CMK (cell line): ENCODE measurements at places on chromosomes 3 and 15.

GRCh38 chr3:66220066-66220465, 735 bp upstream of the SLC25A26 start:
- no peak for DNase-seq

DNA sequence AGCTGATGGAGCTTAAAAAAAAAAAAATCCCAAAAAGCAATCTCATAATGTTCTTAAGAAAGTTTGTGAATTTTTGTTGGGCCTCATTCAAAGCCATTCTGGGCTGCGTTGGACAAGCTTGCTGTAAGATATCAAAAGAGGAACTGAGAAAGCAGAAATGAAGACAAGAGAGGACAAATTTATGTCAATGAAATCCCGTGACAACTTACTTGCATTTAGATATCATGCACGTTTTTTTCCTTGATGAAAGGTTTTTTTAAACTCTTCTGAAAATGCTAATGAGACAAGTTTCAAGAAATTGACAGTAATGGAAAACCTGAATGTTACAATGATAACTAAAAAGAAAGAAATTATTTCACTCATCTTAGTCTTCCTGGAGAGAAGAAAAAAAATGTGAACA, 662.9 kb downstream of the SQOR start:
- DNase-seq, result no peak

- no peak for DNase-seq
Observed at GRCh38 chr3:4885316-4885715, 93.9 kb upstream of the BHLHE40 start.

- DNase-seq, result no peak
Observed at GRCh38 chr15:74060251-74060650, 22.1 kb downstream of the GOLGA6A start.

DNA sequence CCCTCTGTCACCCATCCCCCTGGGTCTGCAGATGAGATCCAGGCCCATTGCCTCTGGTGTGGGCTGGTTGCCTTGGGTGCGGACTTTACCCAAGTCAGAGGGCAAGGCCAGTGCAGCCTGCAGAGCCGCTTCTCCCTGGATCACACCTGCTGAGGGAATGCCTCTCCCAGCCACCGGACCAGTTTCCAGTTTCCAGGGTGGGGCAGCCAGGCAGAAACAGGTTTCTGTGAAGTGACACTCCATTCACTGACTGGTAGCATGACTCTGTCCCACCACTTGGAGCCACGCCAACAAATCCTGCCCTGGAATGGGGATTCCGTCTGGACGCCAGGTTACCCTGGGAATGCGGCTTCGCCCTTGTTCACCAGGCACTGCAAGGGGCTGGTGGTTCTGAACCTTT, 30.0 kb downstream of the PAQR5 start:
- DNase-seq, result no peak

DNA sequence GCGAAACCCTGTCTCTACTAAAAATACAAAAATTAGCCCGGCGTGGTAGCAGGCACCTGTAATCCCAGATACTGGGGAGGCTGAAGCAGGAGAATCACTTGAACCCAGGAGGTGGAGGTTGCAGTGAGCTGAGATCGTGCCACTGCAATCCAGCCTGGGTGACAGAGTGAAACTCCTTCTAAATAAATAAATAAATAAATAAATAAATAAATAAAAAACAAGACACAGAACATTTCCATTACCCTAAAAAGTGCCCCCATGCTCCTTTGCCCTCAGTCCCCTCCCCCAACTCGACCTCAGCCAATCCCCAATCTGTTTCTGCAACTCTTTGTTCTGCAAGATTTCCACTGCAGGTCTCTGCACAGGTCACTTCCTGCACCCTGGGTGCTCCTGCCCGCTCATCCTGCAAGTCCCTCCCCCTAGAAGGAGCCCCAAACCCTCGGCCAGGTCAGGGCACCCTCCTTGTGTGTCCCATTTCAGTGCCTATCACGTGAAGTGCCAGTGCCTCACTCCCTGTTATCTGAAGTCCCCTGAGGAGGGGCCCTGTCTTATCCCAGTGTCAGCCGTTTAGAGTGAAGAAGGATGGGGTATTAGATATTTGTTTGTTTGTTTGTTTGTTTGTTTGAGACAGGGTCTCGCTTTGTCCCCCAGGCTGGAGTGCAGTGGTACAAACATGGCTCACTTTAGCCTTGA, 1.1 kb downstream of the FAM240A start:
- DNase-seq, result no peak

DNA sequence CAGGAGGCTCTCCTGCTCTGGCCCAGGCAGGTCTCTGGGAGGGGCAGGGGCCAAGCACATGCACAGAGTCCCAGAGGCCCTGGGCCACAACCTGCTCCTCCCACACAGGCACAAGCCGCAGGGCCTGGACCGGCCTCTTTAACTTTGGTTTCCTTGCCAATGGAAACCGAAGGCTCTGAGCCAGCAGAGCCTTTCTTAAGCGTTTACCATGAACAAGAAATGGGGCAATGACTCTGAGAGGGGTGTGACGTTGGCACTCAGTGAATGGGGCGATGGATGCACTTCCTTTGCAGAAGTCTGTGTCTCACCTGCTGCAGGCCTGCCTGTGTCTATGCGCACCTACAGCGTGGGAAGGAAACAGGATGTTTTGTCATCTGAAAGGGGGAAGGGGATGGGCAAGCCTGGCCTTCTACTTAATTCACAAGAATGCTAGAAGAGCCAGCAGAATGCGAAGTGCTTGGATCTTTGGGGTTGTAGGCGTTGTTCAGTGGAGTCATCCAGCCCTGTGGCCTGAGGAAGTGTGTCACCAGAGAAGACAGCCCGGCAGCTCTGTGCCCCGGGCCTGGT, 41.8 kb downstream of the IFT122 start:
- no peak for DNase-seq

DNA sequence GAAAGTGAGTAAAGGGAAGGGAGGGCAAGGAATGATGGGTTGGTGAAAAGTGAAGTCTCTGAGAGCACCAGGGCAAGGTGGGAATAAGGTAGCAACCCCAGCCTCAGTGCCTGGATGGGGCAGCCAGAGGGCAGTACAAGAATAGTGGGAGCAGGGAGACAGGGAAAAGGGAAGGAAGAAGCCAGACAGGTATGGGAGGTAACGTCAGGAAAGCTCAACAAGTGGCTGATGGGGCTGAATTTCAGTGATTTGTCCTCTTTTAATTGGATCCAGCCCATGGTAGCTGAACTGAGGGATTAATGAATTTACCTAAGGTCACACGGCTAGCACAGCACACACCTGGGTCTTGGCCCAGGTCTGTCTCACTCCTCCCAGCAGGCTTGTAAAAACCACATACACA, 12.6 kb downstream of the RORA start:
- DNase-seq, result no peak

GRCh38 chr3:49683162-49683561, 6.1 kb downstream of the MST1 start:
- DNase-seq, result no peak

GRCh38 chr3:168485936-168486335, 390.2 kb upstream of the GOLIM4 start:
- no peak for DNase-seq

DNA sequence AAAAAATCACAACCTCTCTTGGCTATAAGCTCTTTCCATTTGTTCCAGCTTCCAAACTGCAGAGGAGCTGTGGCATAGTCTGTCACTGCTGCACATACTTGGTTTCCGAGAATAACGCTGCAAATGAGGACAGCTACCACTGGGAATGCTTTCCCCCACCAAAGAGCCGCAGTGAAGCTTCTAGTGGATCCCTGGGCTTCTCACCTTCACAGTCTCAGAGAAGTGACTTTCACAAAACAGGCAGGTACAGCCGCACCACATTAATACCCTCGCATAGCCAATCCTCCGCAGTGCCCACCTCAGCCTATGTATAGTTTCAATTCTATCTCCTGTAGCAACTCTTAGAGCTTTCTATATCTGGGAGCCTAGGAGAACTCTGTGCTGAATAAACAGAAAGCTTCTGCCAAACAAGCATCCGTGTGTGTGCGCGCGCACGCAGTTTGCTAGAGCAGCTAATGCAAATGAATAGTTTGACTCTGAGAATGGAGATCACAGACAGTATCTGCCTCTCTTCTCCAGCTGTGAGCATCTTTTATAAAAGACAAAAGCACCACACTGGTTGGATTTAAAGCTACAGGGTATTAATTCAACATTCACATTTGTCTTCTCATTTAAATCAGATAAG, 81.9 kb upstream of the PLXND1 start:
- DNase-seq, result no peak

DNA sequence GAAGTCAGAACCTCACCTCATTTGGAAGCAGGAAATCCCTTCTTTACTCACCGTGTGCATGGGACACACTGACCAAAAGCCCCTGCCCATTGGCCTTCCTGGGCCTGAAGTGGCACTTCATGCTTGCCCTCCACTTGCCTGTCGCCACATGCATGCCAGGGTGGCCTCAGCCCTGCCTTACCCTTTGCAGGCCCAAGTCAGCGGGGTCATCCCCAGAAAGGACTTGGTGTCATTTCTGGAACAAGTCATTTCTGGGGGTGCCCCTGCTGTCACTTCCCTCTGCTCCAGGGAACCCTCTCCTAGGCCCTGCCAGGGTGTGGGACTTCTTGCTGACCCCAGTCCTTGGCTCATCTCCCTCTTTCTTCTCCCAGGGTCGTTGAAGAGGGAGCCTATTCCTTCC, 59.9 kb upstream of the CGNL1 start:
- DNase-seq, result no peak

DNA sequence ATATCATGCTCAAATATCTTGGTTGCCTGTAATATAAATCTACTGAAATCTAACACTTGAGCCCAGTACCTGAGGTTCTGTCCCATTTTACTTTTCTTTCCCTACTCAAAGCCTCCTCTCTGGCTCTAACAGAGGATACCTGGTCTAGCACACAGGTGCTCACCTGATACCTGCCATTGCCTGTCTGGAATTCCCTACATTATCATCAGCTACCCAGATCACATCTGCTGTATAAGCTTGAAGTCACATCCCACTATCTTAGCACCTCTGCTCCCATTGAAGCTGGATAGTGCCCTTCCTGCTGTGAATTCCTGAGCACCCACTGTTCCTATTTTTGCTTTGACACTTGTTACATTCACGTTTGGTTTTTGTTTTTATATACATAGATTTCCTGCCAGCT, 30.5 kb downstream of the GYG1 start:
- no peak for DNase-seq

GRCh38 chr15:33114374-33114717, 80.2 kb downstream of the FMN1 start:
- no peak for DNase-seq

DNA sequence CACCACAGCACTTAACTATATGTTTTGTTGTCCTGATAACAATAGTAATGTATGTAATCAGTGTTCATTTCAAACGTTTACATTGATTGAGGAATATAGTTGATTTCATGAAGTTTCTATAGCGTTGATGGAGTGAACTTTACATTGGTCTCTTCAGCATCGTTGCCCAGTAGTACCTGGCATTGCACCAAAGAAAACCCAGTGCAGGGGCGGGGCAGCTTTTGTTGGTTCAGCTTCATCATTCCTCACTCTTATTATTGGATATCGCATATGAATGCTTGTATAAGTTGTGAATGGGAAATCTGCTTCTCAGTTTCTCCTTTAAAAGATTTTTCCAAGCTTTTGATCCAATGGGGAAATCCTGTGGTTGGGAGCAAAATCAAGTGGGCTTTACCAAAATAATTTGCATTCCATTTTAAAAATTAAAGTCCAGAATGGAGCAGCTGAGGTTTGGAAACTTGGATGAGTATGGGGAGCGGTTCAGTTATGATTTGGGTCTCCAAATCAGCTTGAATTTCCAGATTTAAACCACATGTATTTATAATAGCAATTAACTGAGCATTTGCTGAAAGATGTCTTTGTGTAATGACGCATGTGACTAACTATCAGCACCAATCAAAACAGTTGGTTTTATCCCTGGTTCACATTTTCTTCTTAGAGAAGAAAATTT, 213.7 kb downstream of the ALCAM start:
- DNase-seq, result no peak

DNA sequence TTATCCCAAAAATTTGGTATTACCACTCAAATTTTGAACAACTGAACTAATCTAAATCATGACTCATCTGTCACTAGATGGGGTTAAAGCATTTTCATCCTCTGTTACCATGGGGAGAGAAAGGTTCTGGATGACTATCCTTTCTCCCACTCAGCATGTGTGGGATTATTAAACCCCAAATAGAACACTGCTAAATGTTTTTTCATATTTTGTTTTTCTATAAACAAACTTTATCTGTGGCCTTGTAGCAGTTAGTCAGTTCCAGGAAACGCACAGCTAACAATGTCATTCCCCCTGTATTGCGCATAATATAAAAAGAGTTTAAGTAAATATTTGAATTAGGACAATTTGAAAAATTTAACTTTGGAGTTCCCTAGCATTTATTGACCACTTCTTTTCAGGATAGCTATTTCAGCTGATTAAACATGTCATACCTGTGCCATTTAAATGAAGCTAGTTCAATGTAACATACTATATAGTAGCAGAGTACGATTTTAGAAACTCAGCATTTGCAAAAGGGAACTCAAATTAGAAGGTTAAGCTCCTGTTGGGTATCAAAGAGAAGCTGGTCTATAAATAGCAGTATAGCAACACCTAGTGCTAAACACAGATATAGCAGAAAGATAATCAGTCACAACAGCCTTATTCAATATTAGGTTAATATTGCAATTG, 9.2 kb upstream of the TMEM212 start:
- no peak for DNase-seq

- DNase-seq, result no peak
Observed at GRCh38 chr15:39651881-39652280, 71.0 kb downstream of the THBS1 start.

DNA sequence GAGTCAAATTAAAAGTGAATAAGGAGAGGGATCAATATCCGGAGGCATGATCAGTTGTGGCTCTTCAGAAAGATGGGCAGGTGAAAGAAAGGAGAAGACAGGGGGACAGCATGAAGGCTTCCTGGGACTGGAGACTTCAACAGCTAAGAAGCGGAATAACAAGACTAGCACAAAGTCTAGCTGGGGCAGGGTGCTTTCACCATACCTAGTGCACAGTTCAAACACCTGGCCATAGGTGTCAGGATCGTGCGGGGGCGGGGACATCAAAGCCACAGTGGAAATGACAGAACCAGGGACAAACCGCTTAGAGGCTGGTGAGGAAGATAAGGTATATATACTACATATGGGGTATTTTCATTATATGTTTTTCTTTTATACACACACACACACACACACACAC, 66.2 kb upstream of the FOXP1 start:
- DNase-seq, result no peak

GRCh38 chr3:188385295-188385694, 231.3 kb downstream of the LPP start:
- DNase-seq, result no peak

DNA sequence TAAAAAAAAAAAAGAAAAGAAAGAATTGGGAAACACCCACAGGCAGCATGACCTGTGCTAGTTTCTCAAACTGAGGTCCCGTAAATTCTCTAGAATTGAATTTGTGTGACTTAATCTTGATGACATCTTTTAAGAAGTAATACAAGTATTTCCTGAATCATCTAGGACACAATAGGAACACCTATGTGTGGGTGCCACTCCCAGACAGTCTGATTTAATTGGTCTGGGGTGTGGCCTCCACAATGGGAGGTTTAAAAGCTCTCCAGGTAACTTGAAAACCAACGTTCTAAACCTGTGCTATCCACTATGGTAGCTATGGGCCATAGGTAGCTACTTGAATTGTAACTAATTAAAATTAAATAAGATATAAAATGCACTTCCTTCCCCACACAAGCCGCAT, 28.1 kb downstream of the CFAP92 start:
- DNase-seq, result no peak
